ENCODE measurements at places on chromosomes 16 and 17.
A peak's percentile ranks its signal among the peaks of the same experiment; 100 is the strongest.

DNA sequence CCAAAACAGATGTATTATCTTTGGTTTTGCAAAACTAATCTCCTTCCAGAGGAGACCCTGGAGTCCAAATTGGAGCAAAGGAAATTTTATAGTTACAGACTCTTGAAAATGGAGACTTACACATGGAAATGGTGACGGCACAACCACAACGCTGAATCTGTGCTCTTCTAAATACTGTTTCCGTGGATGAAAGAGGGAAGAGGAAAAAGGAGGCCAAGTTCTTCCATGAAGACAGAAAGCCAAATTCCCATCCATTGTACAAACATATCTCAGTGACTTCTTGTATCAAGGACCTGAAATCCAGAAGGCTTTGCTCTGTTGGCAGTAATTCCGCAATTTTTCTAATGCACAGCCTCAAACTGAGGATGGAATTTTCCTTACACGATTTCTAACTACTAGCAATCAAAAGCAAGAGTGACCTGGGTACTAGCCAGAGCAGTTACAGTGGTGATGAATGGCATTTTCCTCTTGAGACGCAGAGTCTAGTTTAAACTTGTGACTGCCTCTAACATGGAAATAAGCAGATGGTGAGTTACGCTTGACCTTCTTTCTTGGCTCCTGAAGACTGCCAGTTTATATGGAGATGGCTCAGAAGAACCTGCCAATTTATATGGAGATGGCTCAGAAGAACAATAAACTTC lies 38.5 kb downstream of the VPS53 start:
- DNase-seq = no peak

- DNase-seq = no peak
These were observed 165.0 kb downstream of the LGALS9B start for GRCh38 chr17:20302246-20302917.

DNA sequence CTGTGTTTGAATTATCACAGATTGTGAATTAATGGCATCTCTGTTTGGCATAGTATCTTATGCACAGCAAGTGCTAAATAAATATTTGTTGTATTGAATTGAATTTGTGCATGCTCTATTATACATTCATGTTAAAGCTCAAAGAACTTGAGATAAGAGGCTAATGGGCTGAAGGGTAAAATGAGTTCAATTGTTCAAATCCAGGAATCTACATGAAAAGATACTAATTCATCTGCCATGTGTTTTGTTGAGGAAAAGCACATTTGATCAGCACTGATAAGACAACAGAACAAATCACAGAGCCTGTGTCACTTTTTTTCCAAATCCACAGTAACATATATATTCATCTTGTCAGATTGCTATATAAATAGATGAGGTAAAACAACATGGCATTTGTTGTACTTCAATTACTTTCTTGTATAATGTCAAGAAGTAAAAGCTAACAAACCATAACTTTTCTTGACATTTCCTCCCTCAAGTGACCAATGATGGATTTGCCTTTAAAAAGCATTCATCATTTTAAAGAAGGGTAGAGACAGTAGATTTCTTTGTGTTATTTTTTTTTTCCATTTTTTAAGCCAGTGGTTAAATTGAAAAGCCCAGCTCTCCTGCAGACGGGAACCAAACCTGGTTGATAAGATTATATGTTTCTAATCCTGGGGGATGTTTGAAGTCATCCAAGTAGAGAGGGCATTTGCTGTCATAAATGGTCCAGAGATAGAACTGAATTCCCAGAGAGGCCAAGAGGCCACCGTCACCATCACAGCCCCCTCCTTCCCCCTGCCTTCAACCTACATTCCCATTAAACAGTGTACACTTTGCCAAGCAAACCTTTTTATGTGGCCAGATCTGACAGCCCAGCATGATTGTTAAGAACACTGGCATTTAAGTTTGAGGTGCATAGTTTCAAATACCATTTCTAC lies 123.0 kb downstream of the CHD9NB start:
- peak; percentile 35 for DNase-seq

- no peak for DNase-seq
These were observed 20.0 kb downstream of the USP32 start for GRCh38 chr17:60371818-60372510.

DNA sequence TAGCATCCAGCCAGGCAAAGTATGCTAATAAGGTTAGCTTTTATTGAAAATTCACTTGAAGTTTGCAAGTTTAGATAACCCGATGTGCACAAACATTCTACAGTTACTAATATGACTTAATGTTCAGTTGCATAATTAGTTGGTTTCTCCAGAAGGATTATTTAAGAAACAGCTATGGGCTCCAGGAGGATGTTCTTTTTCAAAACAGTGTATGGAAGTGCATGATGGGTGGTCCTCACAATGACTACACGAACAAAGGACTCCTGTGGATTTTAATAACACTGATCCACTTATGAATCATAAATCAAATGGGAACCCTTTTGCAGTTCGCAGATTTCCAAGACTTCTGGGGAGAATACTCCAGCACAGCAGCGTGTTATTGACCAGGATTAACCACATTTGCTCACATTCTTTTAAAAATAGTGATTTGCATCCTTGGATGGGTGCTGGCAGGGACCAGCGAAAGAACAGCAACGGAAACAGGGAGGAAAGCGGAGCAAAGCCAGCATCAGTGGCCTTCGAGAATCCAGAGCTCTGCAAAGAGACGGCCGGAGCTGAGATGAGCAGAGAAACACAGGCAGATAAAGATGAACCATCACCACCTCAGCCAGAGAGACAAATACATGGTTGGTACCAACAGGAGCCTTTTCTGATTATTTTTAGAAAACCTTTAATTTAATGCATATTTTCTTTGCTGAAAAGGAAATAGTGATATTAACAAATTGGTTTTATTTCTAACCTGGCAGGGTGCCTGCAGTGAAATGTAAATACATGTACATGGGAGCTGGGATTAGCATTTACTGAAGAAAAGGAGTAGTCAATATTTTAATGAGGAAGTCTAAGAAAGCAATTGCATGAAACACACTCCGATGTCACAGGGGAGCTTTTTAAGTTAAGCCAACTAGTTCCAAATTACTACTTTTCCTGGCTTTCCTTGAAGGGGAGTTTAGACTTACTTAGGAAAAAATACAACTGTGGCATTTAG lies 623.2 kb upstream of the ZFHX3 start:
- DNase-seq = no peak

All from NCI-H146 (cell line).